ENCODE measurements at places on chromosomes 5 and 9.

DNA sequence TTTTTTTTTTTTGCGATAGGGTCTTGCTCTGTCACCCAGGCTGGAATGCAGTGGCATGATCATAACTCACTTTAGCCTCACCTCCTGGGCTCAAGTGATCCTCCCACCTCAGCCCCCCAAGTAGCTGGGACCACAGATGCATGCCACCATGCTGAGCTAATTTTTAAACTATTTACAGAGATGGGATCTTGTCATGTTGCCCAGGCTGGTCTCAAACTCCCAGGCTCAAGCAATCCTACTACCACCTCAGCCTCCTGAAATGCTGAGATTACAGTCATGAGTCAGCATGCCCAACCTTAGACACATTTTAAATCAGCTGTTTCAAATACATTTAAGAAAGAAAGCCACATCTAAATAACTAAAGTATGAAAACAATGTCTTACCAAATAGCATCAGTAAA, 439.0 kb downstream of the EBF1 start:
- DNase-seq, result no peak

GRCh38 chr5:91175708-91176107, 207.4 kb downstream of the ARRDC3 start:
- DNase-seq, result no peak

DNA sequence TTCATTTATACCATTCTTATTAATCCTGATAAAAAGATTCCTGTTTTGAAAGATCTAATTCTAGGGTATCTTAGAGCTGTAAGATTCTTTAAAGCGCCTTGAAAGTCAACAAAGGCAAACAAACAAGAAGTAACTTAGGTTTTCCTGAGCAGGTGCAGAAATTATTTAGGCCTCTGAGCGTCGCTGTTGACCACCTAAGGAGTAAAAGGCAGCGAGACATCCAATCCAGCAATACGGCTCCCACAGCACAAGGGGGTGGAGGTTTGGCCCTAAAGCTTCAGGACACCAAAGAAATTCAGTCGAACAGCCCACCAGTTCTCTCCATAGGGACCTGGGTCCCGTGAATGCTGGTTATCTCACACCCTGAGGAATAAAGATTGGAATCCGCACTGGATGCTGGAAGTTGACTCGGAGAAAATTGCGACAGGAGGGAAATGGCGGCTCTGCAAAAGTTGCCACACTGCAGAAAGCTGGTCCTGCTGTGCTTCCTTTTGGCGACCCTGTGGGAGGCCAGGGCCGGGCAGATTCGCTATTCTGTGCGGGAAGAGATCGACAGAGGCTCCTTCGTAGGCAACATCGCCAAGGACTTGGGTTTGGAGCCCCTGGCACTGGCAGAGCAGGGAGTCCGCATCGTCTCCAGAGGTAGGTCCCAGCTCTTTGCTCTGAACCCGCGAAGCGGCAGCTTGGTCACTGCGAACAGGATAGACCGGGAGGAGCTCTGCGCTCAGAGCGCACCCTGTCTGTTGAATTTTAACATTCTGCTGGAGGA, at the start of gene PCDHGA2:
PCDHGA2 (plus strand) TSS at position 223 of the 769 bp plus-strand sequence.
- no peak for DNase-seq

GRCh38 chr9:33815781-33816180, 1.2 kb upstream of the UBE2R2 start:
- DNase-seq, result no peak

DNA sequence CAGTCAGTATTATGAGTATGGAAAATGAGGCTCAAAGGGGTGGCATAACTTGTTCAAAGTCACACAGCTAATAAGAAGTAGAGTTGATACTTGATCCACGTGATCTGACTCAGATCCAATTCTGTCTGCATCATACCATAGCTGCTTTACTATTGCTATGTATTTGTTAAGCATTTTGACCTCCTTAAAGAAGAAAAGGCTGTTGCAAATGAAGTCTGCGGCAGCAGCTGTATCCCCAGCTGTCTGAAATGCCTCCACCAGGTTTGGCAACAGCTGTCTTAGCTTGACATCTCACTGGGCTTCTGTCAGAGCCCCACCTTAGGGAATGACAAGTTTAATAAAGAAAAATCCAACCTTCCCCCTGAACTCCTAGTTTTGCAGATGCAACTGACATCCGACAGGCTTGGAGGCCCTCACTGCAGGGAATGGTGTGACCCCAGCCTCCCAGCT, 75.6 kb upstream of the SLC44A1 start:
- DNase-seq, result no peak

Data from heart right ventricle (tissue), 16 donors.